ENCODE measurements at places on chromosomes 16 and 17.

- no peak for DNase-seq
These were observed 283.1 kb downstream of the SEC14L1 start for GRCh38 chr17:77423589-77424451.

DNA sequence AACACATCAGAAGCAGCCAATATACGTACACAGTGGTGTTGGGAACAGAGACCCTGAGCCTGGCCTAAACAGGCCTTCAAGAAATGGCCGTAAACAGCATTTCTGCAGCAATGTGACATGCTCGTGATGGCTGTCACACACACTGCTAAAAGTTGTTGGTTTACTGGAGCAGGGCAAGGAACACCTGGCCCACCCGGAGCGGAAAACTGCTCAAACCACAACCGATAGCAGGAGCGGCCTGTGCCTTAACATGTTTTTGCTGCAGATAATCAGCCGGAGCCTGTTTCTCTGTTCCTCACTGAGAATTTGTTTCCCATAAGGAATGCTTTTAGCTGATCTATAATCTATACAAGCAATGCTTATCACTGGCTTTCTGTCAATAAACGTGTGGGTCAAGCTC is 6.0 kb upstream of the DPEP1 start:
- no peak for DNase-seq

- DNase-seq = no peak
These were observed 73.0 kb upstream of the COX10 start for GRCh38 chr17:13996276-13996675.

DNA sequence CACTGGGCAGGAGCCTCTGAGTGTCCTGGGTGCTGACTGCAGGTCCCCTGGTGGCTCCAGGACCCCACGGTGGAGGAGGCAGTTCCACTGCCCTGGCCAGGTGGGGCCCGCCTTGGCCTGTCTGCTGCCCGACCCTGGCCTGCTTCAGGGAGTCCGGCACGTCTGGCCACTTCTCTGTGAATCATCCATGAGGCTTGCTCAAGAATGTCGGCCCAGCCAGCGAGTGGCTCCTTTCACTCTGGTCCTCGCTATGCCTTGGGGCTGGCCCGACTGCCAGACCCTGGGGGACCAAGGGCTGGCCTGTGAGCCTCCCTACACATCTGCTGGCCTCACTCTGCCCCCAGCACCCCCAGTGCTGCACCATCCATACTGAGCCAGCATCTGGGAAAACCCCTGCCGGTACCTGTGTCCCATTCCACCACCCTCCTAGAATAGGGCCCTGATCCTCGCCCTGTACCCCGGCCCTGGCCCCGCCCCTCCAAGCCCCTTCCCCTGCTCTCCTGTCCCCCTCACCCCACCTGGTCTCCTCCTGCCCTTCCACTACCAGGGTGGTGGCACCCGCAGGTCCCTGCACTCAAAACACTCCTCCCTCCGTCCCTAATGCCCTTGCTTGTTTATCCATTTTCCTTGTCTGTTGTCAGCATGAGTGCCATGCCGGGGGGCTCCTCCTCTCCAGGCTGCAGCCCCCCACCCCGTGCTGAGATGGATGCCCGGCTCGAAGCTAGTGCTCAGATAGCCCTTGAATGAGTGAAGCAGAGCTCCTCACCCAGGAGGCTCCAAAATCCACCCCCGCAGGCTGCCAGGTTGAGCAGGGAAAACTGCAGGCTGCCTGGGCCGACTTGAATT is 35.5 kb downstream of the ADCY7 start:
- DNase-seq = no peak

- DNase-seq = peak; percentile 53
These were observed at the start of gene FLOT2 for GRCh38 chr17:28896884-28897768. FLOT2 (minus strand) TSS chr17:28897733; CDS start chr17:28897574, 159 bp downstream.

DNA sequence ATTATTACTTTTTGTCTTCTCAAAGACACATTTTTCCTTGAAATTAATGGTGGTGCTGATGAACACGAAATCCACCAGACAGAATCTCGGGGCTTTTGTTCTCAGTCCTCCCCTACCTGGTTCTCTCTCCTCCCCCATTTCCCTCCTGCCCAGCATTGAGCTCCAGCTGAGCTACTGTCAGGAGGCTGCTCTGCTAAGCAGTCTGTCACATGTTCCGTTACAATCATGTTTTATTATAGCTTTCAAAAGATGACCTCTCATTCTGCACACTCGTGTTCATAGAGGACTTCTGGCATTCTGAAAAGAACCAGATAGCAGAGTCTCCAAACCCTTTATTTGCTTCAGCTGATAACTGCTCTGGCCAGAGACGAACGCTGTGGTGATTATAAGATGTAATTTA is 732.5 kb upstream of the RBFOX1 start:
- DNase-seq = no peak

DNA sequence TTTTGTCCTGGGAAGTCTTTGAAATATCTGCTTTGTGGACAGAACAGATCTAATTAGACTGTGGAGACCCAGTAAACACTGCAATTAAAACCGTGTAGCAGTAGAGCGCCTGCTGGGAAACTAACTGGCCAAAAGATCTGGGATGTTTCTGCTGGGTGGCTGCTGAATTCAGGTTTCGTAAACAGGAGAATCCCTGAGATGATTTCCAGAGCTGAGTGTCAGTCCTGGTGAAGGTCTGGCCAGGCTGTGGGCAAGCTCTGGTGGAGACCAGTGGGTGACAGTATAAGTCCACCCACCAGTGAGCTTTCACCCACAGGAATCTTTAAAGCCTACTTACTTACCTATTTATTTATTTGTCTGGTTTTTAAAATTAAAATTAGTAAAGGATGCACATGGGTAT is 257.2 kb downstream of the IRF8 start:
- DNase-seq = no peak

DNA sequence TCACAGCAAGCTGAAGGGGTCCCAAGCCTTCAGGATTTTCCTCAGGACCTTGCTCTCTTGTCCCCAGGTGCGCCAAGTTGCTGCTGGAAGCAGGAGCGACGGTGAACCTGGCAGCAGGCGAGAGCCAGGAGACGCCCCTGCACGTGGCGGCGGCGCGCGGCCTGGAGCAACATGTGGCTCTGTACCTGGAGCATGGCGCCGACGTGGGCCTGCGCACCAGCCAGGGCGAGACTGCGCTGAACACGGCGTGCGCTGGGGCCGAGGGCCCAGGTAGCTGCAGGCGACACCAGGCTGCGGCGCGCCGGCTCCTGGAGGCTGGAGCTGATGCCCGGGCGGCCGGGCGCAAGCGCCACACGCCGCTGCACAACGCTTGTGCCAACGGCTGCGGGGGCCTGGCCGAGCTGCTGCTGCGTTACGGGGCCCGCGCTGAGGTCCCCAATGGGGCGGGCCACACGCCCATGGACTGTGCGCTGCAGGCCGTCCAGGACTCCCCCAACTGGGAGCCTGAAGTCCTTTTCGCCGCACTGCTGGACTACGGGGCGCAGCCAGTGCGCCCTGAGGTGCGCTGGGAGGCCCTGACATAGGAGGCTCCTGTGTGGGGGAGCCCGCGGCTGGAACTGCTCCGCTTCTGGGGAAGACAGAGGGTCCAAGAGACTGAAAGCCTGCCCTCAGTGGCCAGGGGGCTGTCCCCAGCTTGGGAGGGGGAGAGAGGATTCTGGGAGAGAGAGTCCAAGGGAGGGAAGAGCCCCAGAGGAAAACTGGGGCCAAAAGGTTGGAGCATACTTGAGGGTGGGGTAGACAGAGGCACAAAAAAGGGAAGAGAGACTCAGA is 6.4 kb downstream of the ASB16 start:
- no peak for DNase-seq

DNA sequence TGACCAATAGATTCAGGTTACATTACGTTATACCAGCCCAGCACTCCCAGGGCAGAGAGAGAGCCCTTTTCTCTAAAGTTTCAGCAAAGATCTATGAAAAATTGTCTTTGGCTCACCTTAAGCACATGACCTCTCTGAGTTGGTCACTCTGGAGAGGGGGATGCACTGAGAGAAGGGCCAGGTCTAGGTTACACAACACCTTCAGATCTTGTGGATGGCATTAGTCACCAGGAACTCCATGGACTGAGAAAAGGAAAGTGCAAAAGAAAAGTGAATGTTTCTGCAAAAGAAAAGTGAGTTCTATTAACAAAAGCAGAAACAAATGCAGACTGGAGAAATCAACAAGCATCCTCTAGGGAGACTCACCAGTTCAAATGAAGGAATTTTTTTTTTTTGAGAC is 253.3 kb upstream of the SALL1 start:
- DNase-seq = no peak

GRCh38 chr16:9318764-9319163 is 227.3 kb downstream of the HAPSTR1 start:
- no peak for DNase-seq

GRCh38 chr17:50465171-50465570 is 3.5 kb downstream of the CHAD start:
- DNase-seq = no peak

GRCh38 chr17:79230576-79230975 is 156.0 kb downstream of the ENGASE start:
- no peak for DNase-seq

DNA sequence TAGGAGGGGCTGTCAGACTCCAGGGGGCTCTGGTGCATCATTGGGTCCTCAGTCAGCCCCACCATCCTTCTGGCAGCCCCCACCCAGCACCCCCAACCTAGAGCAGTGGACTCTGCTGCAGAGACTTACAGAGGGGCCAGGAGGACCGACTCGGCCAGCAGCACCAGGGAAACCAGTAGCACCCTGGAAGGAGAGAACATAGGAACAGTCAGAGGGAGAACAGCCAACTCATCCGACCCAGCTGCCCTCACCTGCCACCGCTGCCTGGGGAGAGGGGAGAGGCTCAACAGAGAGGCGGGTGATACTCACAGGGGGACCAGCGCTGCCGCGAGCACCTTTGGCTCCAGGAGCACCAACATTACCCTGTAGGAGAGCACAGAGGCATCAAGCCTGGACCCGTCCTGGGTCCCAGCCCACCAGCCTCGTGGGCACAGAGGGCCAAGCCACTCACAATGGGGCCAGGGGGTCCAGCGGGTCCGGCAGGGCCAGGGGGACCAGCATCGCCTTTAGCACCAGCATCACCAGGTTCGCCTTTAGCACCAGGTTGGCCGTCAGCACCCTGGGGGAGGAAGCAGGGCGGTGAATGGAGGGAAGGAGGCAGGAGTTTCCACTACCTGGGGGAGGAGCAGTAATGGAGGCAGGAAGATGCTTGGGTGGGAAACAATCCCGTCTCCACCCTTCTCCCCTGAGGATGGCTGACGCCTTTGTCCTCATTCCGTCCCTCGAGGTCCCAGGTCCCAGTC is 11.7 kb downstream of the COL1A1 start:
- no peak for DNase-seq

- DNase-seq = no peak
These were observed 108.0 kb downstream of the CCDC182 start for GRCh38 chr17:57636985-57637665.

DNA sequence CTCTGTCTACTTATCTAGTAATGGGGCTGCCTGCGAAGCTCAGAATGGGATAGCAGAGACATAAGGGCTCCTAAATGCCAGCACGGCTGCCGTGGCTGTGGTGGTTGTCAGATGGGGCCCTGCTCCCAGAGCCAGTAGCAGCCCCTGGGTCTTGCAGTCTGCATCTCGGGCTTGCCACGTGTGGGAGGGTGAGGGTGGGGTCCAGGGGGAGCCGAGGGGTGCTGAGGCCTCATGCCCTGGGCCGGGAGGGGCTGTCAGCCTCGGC is 88.8 kb upstream of the GSE1 start:
- no peak for DNase-seq

DNA sequence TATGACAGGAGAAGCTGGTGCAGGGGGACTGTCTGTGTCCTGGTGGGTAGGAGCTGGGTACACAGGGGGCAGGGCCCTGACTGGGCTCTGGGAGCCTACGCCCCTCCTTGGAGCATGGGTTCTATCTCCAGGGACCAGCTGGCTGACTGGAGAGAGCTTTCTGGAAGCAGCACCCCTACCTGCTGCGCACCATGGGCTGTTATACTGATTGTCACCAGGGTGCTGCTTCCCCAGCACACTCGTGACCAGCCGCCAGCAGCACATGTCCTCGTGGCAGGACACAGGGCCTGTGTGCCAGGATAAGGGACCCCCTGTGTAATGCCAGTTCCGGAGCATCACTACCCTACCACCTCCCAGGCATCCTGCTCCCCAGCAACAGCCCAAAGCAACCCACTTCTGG is 106.0 kb downstream of the AMFR start:
- no peak for DNase-seq

DNA sequence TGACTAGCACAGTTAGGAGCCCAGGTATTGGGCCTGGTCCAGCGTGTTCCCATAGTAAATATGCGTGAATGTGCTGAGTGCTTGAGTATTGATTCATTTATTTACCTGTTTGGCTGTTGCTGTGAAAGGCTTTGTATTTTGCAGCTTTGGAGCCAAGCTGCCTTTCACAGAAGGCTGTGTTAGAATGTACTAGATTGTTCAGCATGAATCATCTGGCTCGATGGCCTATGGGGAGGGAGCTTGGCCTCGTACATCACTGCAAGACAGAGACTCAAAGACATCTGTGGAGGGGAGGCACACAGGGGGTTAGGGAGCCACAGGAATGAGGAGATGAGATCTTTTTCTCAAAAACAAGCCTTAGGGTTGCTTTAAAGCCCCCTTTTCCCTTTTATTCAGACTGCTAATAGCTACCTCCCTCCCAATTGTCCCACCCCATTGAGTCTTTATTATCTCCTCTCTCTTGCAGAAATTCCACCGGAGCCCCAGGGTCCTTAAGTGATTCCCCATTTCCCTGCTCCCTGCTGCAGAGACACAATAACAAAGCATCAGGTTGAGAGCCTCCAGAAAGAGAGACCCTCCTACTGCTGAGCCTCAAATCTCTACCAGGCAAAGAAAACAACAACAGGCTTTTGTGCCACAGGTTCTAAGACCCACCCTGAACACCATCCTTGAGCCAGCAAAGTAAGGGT is 307.2 kb downstream of the ABCC12 start:
- DNase-seq = no peak

DNA sequence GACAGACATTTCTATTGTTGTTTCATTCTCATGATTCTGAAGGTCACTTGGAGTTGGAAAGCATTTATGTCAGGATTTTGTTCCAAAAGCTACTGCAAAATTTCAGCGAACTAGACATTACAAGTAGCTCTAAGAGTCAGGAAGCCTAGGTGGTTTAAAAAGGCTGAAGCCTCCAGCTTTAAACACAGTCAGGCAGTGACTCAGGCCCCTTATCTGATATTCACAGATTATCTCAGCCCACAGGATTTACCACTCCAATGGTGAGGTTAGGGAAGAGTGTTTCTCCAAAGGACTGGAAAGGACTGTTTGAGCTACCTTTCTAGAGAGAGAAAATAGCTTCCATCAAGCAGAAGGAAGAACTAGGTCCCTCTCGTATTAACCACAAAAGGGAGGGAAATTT is 624.4 kb upstream of the C16orf82 start:
- no peak for DNase-seq

GRCh38 chr17:35345926-35346771 is 27.3 kb downstream of the SLFN11 start:
- no peak for DNase-seq

Data from neural crest cell (in vitro differentiated cells).